Type B pancreatic cell (in vitro differentiated cells): ENCODE measurements at places on chromosomes 11 and 22. TPM values are rescaled to one million over a fixed set of nuclear protein-coding genes. Genes with fewer than 3 reads are reported as not detected.

GRCh38 chr11:12289667-12290476, 87.5 kb upstream of the PARVA start:
- peak; percentile 43 for DNase-seq

- no peak for DNase-seq
Measured at GRCh38 chr11:72433455-72434036, 785 bp downstream of the CLPB start.

DNA sequence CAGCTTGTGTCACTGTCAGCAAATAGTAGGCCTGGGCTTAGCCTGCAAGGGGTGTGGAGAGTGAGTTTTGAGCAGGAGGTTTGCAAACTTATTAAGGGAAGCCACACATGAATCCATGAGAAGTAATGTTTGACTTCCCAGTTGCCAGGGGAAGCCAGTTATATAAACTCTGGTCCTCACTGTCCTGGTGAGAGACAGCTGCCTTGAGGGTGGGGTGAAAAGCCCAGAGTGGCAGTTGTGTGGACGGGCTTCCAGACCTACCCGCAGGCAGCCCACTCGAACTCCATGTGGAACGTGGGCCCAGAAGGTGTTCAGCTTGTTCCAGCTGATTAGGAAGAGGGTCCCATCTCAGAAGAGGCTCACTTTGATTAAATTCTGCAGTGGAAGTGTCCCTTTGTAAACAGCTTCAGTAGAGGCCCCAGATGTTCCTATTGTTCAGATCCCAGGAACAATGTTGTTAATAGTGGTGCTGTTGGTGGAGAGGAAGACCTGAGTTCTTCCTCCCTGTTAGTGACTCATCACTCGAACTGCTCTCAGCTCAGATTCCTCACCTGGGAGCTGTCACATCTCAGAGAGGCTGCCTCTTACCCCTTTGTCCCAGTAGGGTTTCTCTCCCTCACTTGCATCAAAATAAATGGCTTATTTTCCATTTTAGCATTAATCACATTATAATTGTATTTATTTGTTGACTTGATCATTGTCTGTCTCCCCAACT, 63.4 kb downstream of the GRAMD1B start:
- no peak for DNase-seq

GRCh38 chr22:20024225-20024624, 3.3 kb downstream of the TANGO2 start:
- DNase-seq: no peak

DNA sequence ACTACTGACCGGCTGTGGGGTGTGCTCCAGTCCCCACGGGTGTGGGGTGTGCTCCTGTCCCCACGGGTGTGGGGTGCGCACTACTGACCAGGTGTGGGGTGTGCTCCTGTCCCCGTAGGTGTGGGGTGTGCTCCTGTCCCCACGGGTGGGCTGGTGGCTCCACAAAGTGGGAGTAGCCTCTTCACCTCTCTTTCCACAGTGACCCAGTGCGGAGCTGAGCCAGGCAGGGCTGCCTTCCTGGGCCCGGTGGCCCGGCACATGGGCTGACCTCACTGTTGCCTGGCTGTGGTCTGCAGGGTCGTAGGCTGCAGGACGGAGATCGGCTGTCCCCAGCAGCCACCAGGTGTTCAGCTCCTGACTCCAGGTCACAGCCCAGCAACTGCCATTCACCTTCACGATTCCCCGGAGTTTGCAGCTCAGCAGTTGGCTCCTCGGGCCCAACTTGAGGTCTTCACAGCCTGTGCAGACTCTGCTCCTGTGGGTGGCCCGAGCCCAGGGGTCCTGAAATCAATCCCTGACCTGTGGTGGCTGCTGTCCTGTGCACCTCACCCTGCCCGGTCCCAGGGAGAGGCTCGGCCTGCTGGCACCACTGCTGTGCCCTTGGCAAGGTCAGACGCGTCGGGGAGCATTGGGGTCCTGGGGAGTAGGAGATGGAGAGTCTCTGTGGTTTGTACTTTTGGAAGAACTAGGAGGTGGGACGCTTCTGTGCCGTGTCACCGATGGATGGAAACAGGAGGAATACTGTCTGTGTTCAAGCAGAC, 414.3 kb downstream of the TBC1D22A start:
- peak; percentile 58 for DNase-seq

DNA sequence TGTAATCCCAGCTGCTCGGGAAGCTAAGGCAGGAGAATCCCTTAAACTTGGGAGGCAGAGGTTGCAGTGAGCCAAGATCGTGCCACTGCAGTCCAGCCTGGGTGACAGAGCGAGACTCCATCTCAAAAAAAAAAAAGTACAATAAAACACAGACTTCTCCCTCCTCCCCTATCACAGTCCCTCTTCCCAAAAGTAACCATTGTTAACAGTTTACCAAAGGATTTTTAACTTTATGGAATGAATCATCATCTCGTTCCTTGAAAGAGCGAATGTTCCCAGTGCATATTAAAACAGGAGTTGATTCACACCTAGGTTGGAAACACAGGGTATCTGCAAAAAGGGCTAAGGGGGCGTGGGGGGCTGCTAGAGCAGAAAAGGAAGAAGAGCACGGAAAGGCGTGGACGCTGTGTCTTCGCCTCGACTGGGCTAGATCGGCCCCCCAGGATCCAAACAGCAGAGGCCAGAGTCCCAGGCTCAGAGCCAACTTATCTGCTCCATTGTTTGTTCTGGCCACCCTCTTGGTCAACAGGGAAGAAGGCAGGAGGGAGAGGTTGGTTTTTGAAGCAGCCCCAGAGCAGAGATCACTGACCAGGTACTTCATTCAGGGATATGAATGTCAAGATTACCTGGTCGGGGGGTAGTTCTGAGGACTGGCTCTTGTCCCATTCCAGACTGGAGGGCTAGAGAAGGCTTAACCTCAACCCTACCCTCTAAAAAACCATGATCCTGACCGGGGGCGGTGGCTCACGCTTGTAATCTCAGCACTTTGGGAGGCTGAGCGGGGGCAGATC, 2.1 kb upstream of the AHNAK start:
- DNase-seq: no peak

DNA sequence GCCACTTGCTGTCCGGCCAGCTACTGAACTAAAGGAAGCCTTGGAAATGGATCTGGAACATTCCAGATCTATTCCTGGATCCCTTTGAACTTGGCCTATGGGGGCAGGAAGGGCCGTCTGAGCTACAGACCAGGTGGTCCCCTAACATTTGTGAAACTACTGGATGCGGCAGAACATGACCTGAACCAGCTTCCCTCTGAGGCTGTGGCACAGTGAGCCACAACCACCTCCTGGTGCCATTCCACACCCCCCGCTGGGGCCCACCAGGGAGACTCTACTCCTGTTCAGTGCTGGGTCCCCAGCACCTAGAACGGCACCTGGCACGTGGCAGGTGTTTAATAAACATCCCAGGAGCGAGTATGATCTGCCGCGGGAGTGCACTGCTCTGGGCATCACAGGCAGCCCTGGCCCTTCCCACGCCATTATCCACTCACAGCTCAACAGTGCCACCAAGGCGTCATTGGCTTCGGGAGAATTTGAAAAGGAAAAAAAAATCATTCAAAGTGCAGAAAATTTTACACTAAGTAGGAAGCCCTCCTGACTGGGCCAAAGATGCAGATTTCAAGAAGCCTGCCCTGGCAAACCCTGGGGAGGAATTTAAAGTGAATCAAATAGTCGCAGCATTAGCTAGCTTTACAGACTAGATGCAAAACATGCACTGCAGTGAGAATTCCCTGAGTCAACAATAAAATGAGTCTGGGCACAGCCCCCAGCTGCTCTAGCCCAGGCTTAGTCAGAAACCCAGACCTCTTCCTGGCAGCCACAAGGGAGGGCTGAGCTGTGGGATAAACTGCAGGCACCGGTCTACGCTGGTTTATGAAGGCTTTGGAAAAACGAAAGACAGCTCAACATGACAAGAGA, 14.3 kb upstream of the EFCAB6 start:
- DNase-seq: peak; percentile 62

DNA sequence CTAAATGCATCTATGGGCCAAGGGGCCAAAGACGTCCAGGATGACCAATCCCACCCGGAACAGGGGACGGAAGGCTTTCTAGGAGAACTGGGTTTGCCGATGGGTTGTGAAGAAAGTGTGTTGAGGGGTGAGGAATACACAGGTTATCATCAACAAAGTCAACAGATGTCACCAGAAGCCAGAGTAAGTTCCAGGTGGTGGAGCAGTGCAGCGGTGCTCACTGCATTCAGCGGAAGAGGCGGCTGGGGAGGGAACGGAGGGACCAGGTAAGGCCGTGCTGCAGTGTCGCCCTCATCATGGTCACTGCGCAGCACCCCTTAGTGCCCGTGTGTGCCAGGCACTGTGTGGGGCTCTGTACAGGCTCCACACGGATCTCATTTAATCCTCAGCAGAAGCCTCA, 176.0 kb downstream of the EFCAB6 start:
- DNase-seq: no peak

GRCh38 chr11:45771566-45772448, 33.1 kb upstream of the SLC35C1 start:
- peak; percentile 90 for DNase-seq

DNA sequence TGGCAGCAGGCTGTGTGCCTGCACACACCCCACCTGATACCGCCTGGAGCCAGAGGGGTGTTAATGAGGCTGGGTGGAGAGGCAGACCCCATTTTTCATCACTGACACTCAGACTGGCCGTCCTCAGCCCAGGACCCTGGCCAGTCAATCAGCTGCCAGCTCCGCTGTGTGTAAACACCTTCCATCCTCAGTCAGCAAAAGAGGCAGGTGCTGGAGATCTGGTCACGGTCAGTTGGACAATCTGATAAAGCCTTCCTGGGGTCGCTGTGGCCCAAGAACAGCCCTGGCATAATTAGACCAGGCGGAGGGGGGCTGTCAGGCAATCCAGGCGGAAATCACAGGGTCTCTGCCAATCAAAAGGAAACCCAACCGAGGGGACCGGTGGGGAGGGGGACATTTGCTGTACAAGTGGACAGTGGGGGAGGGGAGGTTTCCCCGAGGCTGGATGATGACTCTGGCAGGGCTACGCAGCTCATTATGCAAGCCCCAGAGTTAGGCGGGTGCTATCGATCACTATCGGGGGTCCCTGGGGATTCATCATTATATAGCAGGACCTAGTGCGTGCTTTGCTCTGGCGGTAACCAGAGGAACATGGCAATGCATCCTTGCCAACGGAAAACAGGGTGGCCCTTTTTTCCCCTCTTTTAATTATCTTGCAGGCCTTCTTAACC, 72.9 kb downstream of the ABTB2 start:
- DNase-seq: no peak

GRCh38 chr11:3796346-3796745, 1.0 kb downstream of the NUP98 start:
- no peak for DNase-seq

GRCh38 chr22:22111267-22111751, 128.7 kb upstream of the TOP3B start:
- no peak for DNase-seq

DNA sequence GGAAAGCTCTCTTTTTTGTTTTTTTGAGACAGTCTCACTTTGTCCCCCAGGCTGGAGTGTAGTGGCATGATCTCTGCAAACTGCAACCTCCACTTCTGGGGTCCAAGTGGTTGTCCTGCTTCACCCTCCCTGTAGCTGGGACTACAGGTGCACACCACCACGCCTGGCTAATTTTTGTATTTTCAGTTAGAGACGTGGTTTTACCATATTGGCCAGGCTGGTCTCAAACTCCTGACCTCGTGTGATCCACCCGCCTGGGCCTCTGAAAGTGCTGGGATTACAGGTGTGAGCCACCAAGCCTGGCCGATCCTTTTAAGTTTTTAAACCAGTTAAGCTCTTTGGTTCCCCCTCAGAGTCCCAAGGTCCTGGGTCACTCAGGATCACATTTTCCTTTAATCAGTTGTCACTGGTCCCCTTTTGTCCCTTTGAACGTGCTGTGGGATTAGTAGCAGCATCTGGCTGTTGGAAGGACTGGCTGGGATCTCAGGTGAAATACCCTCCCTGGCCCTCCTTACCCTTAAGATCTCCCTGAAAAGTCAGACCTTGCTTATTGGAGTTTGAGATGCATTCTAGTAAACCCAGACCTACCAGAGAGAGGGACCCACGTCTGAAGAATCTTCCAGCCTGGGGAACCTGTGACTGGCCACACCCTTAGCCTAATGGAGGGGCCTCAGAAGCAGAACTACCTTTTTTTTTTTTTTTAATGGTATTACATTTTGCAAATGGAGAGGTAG, 8.1 kb downstream of the MALAT1 start:
- DNase-seq: no peak

DNA sequence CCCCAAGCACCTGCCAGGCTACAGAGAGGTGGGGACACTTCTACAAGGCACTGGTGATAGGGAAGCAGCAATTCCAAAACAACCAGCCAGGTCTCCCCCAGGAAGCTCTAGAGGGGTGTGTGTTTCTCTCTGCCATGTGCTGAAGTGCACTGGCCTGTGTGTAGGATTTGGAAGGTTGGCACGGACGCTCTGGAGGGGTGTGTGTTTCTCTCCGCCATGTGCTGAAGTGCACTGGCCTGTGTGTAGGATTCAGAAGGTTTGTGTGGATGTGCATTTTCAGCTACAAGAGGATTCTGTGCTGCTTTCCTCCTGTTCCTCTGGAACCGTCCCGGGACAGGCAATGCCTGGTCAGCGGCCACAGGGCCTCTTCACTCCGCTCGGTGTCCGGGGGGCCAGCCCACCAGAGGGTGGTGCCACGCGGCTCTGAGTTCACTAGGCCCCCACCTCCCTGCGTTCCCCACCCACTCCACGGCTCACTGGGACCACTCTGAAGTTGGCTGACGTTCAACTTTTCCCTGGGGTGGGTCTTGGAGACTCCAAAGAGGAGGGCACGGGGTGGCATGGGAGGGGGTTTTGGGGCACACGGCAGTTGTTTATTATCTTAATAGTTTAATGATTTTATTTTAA, 552.8 kb downstream of the BRD1 start:
- DNase-seq: no peak

DNA sequence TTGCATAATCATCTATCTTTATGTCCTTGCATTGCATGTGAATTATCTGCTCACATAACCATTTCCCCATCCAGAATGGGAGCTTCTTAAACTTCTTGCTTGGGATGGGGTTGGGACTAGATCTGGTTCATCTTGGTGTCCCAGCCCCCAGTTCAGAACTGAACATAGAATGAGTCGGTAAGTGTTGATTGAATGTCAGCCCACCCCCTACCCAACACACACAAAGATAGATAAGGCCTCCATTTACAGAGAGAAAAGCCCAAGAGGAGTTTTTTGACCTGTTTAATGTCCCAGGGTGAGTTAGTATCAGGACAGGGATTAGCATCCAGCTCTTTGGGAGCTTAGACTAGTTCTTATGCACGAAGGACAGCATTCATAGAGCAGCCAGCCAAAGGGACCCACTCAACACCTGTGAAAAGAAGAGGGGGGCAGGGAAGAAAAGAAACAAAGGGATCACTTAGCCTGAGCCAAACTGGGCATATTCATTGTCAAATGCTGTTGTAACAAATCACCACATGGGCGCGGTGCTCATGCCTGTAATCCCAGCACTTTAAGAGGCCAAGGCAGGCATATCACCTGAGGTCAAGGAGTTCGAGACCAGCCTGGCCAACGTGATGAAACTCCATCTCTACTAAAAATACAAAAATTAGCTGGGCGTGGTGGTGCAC, 57.4 kb downstream of the CHRDL2 start:
- peak; percentile 32 for DNase-seq

Gene OR10S1
- total RNA-seq: not detected in 2 replicates

Gene NAA40
- 33.8 and 51.2 TPM in 2 replicates for total RNA-seq

Gene TUB
- total RNA-seq: 11.5 and 28.8 TPM in 2 replicates

Gene OR52I1
- total RNA-seq: not detected in 2 replicates

Gene TUBGCP6
- total RNA-seq: 43.0 and 51.4 TPM in 2 replicates

Gene KBTBD4
- total RNA-seq: 14.5 and 18.0 TPM in 2 replicates

Gene ZNF215
- total RNA-seq: 3.2 and 4.6 TPM in 2 replicates

Gene APOBEC3H
- 0.63 and 1.1 TPM in 2 replicates for total RNA-seq
